Fibroblast of lung (primary cell): ENCODE measurements at places on chromosomes 13 and 19. TPM values are rescaled to one million over a fixed set of nuclear protein-coding genes. Genes with fewer than 3 reads are reported as not detected.

- peaks cover 4% of the 10 kb centered on the region for H3K27me3 ChIP-seq
- no peaks in the 10 kb centered on the region for H3K36me3 ChIP-seq
- H3K4me1 ChIP-seq = no peaks in the 10 kb centered on the region
- H3K27ac ChIP-seq = no peak overlapping the region
- H3K4me3 ChIP-seq = no peak overlapping the region
Observed at GRCh38 chr19:40136818-40137217, 46.1 kb upstream of the ZNF780A start.

The SLC44A2 gene
- 25.9 and 91.3 TPM in 2 replicates for total RNA-seq

DNA sequence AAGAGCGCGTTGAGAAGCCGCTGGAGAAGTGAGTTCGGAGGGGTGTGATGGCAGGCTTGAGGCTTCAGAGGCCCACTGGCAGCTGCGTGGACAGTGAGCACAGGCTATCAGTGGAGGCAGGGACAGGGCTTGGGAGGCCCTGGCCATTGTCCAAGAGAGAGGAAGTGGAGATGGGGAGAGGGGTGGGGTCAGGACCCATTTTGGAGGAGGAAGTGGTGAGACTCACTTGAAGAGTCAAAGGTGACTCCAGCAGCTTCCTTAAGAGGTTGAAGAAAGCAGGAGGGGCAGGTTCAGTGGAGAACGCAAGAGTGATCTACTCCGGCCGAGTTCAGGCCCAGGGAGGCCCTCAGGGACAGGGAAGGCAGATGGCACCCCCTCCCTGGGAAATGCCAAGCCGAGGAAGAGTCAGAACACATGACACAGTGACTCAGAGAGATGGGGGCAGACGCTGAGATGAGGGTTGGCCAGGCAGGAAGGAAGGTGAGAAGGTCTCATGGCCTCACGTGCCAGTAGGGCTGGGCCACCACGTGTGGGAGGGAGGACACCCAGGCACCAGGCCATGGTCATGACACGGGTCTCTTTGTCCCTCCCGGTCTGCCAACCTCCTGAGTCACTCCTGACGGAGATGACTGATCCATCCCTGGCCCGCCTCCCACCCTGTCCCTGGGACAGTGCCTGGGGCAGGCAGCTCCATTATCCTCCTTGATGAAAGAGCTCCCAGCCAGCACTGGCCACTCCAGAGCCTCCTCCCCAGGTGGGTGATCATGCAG lies 10.1 kb upstream of the CD22 start:
- peaks cover 12% of the 10 kb centered on the region for H3K4me1 ChIP-seq
- peak overlapping the region; percentile 72 for H3K27ac ChIP-seq
- peak; percentile 29 for DNase-seq
- no peak overlapping the region for H3K4me3 ChIP-seq
- H3K36me3 ChIP-seq = no peaks in the 10 kb centered on the region

The STXBP2 gene
- total RNA-seq = 2.8 and 4.6 TPM in 2 replicates

- DNase-seq = no peak
- H3K4me3 ChIP-seq = no peak overlapping the region
- H3K27me3 ChIP-seq = no peaks in the 10 kb centered on the region
- H3K4me1 ChIP-seq = no peaks in the 10 kb centered on the region
Observed at GRCh38 chr13:61045251-61045650, 370.4 kb downstream of the PCDH20 start.

DNA sequence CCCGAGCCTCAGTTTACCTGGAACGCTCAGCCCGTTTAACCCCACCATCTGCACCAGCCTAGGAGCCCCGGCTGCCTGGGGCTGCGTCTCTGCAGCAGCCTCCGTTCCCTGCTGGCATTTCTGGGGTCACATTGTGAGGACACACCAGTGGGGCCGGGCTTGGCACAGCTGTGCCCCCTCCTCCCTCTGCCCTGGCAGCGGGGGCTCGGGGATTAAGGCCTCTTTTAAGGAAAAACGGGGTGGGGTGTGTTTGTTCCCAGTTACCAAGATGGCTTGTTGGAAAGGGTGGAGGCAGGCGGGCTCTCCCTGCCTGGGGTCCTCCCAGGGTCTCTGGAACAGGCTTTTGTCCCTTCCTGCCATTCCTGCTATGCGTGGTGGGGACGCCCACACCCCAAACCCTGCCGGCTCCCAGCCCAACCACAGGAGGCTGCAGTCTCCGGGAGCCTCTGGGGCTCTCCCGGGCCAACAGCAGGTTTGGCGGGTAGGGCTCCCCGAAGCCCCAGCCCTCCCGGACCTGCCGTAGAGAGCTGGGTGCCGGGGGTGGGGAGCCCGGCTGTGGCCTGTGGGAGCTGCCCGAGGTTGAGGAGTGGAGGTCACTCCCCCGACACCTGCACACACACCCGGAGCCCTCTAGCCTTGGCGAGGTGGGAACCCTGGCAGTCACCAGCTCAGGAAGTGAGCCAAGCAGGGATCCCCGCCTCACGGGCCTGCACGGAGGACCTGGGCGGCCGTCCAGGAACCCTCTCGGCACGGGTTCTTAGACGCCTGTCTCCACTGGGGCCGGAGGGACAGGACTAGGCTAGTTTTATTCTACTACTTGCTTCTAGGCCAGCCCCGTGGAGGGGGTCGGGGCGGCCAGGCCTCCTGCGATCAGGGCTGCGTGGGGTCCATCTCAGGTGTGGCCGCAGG lies 36.9 kb downstream of the GADD45B start:
- DNase-seq = no peak
- H3K4me1 ChIP-seq = no peaks in the 10 kb centered on the region
- H3K27ac ChIP-seq = no peak overlapping the region
- no peak overlapping the region for H3K4me3 ChIP-seq

The KCNN1 gene
- total RNA-seq = under 0.01 TPM in 2 replicates

DNA sequence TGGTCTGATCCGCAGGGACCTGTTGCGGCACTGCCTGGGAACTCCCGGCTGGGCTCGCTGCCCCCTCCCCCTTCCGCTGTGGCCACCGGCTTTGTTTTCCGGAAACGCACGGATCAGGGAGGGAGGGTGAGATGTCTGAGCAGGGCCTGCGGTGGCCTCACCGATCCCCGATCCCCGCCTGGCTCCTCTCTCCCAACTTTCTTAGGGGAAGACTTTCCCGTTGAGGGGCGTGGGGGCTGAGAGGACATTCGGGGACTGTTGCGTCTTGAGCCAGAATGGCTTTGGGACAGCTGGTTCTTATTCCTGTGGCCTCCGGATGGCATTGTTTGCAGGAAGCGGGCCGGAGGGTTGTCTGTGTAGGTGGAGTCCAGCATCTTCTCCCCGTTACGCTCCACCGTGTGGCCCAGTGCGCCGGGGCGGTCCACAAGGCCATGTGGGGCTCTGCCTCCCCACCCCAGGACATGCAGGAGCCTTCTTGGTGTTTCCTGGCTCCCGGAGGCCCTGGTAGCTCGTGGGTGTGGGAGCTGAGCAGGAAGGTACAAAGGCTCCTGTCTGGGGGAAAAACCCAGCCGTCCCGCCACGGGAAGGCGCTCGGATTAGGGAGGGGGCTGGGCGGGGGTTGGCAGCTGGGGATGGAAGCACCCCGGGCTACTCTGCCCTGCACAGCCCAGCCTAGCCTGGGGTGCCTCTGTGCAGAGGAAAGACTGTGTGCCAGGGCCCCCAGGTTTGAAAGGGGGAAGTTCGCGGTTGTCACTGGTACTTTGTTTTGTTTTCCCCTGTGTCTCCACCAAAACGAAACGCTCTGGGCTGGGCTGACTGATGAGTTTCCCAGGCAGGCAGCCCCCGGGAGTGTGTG lies 1.3 kb downstream of the CSNK1G2 start:
- H3K27me3 ChIP-seq = no peaks in the 10 kb centered on the region
- H3K4me3 ChIP-seq = peak overlapping the region; percentile 87
- H3K27ac ChIP-seq = peak overlapping the region; percentile 90
- peak; percentile 58 for DNase-seq

- no peaks in the 10 kb centered on the region for H3K36me3 ChIP-seq
- H3K4me1 ChIP-seq = no peaks in the 10 kb centered on the region
Observed at GRCh38 chr13:41034881-41035280, 15.8 kb upstream of the ELF1 start.

DNA sequence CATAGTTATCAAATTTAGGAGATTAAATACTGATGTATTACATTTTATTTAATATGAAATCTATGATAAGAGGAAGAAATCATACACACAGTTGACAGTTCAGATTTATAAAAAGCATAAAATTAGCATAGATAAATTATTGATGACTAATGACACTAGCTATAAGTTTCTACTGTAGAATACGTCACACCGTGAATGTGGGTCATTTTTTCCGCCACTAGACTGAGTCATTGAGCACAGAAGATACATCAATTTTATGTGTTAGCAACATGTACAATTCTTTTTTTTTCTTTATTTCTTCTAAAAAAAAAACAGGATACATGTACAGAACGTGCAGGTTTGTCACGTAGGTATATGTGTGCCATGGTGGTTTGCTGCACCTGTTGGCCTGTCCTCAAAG lies 22.2 kb downstream of the AP2S1 start:
- DNase-seq = peak; percentile 30
- H3K27ac ChIP-seq = no peak overlapping the region
- no peak overlapping the region for H3K4me3 ChIP-seq
- no peaks in the 10 kb centered on the region for H3K4me1 ChIP-seq
- H3K27me3 ChIP-seq = no peaks in the 10 kb centered on the region
- no peaks in the 10 kb centered on the region for H3K36me3 ChIP-seq

The UBE2M gene
- total RNA-seq = 52.6 and 73.7 TPM in 2 replicates

- H3K27ac ChIP-seq = no peak overlapping the region
- H3K4me1 ChIP-seq = no peaks in the 10 kb centered on the region
- no peaks in the 10 kb centered on the region for H3K36me3 ChIP-seq
- peak; percentile 28 for DNase-seq
- H3K27me3 ChIP-seq = no peaks in the 10 kb centered on the region
Observed at GRCh38 chr19:42657556-42657955, 62.8 kb upstream of the CEACAM8 start.

- H3K27ac ChIP-seq = no peak overlapping the region
- no peak overlapping the region for H3K4me3 ChIP-seq
- no peaks in the 10 kb centered on the region for H3K27me3 ChIP-seq
- DNase-seq = peak; percentile 62
- H3K36me3 ChIP-seq = no peaks in the 10 kb centered on the region
- peaks cover 15% of the 10 kb centered on the region for H3K4me1 ChIP-seq
Observed at GRCh38 chr13:113413898-113414282, 39.4 kb downstream of the ADPRHL1 start.

DNA sequence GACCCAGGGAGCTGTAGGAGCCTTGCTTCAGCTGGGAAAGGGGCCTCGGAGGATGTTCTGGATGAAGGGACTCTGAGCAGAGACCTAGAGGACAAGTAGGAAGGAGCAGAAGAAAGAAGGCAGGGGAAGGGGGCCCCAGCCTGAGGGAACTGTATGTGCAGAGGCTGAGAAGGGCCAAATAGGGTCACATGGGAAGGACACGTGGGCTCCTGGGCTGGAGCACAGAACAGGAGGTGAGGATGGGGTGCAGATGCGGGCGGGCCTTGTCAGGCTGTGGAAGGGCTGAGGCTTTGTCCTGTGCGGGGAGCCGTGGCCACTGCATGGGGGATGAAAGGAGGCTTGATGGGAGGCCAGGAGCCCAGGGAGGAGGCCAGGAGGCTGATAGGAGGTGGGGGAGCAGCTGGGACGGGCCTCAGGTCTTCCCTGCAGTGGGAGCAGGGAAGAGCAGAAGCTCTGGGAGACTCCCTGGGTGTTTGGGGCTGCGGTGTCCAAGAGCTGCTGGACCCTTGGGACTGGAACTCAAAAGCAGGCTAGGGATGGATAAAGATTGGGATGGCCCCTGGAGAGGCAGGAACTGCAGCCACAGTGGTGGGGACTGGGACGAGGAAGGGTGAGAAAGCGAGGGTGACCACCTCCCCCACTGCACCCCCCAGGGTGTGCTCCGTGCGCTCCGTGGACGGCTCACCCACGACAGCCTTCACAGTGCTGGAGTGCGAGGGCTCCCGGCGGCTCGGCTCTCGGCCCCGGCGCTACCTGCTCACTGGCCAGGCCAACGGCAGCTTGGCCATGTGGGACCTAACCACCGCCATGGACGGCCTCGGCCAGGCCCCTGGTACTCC lies 11.4 kb upstream of the LTBP4 start:
- H3K36me3 ChIP-seq = peaks cover 4% of the 10 kb centered on the region
- peaks cover 2% of the 10 kb centered on the region for H3K4me1 ChIP-seq
- DNase-seq = no peak
- no peak overlapping the region for H3K27ac ChIP-seq
- no peak overlapping the region for H3K4me3 ChIP-seq

The TNFRSF19 gene
- 214 and 330 TPM in 2 replicates for total RNA-seq

- H3K36me3 ChIP-seq = no peaks in the 10 kb centered on the region
- H3K27me3 ChIP-seq = no peaks in the 10 kb centered on the region
- DNase-seq = no peak
- no peaks in the 10 kb centered on the region for H3K4me1 ChIP-seq
- no peak overlapping the region for H3K27ac ChIP-seq
- no peak overlapping the region for H3K4me3 ChIP-seq
Observed at GRCh38 chr19:20513189-20513904, 52.2 kb downstream of the ZNF737 start.
